ENCODE measurements at places on chromosomes 1 and 21. TPM values are rescaled to one million over a fixed set of nuclear protein-coding genes. Genes with fewer than 3 reads are reported as not detected.

Gene RHOU
- total RNA-seq = not detected

GRCh38 chr1:29299446-29299845, 63.1 kb downstream of the PTPRU start:
- no peak for DNase-seq

Gene TPR
- 97.7 TPM for total RNA-seq

DNA sequence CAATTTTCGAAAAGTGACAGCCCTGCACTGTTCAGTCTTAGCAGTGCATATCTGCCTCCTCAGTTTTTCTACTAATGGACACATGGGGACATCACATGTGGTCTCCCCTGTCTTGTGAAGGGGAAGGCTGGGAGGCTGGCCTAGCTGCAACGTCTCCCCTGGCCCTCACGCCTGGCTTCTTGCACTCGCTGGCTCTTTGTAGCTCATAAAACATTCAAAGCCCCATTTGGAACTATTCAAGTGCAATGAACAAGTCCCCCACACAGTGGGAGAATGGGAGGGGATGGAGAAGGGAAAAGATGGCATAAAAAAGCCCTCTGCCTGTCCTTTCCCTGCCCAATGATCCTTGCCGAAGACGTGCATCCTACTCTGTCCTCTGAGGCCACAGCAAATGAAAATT, 73.6 kb downstream of the PGBD5 start:
- DNase-seq = no peak

- no peak for DNase-seq
Measured at GRCh38 chr1:11648732-11649158, 5.5 kb downstream of the FBXO2 start.

DNA sequence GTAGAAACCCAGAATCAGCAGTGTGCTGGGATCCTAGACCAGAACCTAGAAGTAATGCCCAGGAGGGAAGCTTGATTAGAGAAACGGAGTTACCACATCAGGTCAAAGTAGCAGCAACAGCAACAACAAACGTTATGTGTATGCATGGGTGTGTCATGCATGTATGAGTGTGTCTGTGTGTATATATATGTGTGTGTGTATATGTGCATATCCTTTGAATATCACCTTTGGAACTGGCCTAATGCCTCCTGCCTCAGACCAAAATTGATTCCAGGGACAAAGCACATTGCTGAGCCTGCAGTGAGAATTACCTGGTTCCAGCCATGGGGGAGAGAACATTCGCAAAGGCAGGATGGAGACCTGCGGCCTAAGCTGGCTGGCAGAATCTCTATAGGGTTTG, 55.9 kb downstream of the MAP10 start:
- DNase-seq = no peak

DNA sequence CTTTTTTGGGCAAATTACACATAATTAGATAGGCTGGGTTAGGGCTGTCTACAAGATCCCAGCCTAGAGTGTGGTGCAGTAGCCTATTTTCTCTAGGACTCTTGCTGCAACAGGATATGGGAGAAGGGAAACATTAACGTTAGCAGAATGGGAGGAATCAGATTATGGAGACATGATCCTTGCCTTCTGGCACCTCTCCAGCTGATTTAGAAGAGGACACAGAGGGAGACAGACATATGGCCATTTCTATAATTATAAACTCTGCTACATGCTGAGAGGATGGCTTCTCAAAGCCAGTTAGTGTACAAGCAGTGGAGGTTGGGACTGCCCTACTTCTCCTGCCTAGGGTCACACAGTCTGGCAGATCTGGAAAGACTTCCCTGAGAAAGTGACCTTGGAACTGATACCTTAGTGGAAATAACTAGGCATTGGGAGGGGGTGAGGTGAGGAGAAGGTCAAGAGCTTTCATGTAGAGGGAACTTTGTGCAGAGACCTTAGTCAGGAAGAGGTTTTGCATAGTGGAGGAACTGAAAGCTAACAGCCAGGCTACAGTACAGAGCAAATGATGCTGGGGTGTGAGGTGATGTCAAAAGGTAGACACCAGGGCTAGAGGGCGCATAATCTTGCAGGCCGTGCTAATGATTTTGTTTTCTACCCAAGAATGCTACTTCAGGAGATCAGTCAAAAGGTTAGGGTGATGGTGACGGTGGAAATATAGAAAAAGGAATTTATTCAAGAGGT, 1.2 kb upstream of the CD1D start:
- no peak for DNase-seq

- no peak for DNase-seq
Measured at GRCh38 chr1:61323681-61324328, 241.4 kb downstream of the NFIA start.

- DNase-seq = no peak
Measured at GRCh38 chr1:64480999-64481772, 11.3 kb downstream of the CACHD1 start.

DNA sequence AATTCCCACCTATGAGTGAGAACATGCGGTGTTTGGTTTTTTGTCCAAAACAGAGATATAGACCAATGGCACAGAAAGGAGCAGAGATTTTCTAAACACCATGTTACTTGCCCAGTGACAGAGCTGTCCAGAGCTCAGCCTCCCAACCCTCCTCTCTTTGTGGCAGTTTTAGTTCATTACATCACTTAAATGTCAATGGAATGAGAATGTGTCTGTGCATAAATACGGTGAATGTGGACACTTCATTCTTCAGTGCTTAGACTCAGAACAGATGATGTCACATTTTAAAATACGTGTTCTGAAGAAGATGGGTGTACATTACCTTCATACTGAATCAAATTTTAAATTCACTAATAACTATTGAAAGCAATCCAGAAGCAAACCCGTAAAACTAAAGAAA, 374.9 kb downstream of the DSCAM start:
- DNase-seq = no peak

Gene NR1I3
- total RNA-seq = not detected

Gene UBASH3A
- not detected for total RNA-seq

DNA sequence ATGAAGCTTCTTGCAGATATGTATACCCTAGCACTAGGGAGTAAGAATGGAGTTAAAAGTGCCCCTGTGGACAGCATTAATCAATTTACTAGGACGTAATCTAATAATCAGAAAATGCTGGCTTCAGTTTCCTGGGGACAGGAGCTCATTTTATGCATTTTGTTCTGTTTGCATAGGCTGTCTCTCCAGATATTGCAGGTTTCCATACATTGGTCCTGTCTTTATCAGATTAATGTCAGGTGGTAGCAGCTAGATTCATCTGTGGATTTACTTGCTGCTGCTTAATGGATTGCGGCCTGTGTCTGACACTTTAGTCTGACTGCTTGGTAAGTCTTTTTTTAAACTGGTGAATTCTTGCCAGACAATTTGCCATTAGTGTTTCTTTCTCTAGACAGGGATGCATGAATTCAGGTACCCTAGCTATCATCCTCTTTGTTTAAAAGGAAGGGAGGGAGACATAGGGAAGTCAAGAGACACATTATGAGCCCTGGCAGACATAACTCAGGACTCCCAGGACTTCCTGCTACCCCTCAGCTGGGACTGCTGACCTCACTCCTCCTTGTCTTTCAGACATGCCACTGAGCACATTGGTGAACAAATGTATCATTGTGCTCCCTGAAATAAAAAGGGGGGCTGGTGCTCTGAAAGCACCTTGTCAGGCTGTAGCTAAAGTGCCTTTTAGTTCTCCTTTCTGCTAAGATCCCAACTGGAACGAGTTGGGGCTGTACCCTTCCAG, 47.7 kb downstream of the NOS1AP start:
- no peak for DNase-seq

Gene KRTAP21-2
- not detected for total RNA-seq

GRCh38 chr21:35927262-35927661, 133.1 kb downstream of the SETD4 start:
- no peak for DNase-seq

GRCh38 chr1:87539147-87539546, 210.5 kb downstream of the LMO4 start:
- DNase-seq = no peak
